T-helper 2 cell treated with Interferon-gamma antibody and Interleukin-4, amounts not matched to agents 5 μg/mL and 100 μg/mL, for 36 hours (primary cell): ENCODE measurements at places on chromosomes 3 and 15.

DNA sequence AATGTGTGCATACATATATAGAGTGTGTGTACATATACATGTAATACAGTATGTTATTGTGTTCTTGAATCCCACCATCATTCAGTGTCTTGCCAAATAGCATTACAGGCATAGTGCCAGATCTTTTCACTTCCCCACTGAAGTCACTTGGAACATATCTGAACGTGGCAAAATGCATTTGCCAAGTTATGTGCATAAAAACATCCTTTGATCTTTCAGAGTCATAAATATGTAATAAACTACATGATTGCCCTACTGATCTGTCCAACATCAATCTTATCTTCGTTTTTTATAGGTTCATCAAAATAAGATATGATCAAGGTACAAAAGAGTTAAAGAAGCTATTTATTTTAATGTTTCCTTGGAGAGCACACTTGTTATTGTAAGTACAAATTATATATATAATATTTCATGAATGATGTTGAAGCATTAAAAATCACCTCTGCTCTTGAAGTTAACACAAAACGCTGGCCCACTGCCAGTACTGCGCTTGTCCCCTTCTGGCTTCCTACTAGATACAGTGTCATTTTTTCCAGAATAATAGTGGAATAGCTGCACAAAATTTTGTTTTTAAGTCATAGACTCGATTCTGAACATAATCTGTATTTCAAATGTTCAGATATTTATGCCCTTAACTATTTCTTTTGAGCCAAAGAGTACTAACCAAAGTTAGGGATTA lies 549.5 kb upstream of the ARRDC4 start:
- DNase-seq: no peak

GRCh38 chr3:100709842-100710260 lies 557 bp downstream of the TFG start:
- DNase-seq: no peak

- no peak for DNase-seq
Observed at GRCh38 chr3:79369306-79369705, 398.5 kb downstream of the ROBO1 start.

DNA sequence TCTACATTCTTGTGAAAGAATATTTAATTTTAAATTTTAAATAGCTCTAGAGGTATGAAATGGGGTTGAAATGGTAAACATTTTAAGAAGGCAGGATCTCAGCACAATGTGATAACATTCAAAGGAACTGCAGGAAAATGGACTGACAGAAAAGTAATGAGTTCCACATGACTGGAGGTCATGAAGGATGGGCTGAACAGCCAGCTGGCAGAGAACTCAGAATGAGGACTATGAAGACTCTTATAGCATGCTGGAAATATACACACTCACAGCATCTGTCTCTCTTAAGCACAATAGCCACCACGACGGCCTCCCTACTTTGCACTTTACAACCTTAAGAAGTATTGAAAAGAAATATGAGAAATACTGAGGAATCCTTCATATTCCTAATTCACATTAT lies 94.7 kb downstream of the TNIK start:
- DNase-seq: no peak

- no peak for DNase-seq
Observed at GRCh38 chr15:62571072-62571471, 406.0 kb upstream of the C2CD4B start.

DNA sequence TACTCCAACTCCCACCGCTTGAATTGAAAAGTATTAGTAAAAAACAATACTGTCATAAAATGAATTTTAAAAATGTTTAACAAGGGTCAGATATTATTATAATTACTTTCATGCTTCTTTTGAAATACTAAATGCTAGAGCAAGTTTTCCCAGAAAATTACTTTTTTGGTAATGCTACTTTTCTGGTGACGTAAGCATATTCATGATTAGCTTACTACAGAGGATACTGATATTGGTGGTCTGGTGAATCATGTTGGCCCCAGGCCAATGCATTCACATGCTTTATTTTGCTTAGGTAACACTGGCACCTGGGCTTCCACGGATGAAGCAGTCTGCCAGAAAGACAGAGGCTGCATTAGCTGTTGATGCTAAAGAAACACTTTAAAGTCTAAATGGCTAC lies 12.4 kb downstream of the SPATA16 start:
- no peak for DNase-seq
